ENCODE measurements at places on chromosomes 16 and 17.

- DNase-seq = no peak
Measured at GRCh38 chr17:43140396-43141332, 15.5 kb upstream of the BRCA1 start.

DNA sequence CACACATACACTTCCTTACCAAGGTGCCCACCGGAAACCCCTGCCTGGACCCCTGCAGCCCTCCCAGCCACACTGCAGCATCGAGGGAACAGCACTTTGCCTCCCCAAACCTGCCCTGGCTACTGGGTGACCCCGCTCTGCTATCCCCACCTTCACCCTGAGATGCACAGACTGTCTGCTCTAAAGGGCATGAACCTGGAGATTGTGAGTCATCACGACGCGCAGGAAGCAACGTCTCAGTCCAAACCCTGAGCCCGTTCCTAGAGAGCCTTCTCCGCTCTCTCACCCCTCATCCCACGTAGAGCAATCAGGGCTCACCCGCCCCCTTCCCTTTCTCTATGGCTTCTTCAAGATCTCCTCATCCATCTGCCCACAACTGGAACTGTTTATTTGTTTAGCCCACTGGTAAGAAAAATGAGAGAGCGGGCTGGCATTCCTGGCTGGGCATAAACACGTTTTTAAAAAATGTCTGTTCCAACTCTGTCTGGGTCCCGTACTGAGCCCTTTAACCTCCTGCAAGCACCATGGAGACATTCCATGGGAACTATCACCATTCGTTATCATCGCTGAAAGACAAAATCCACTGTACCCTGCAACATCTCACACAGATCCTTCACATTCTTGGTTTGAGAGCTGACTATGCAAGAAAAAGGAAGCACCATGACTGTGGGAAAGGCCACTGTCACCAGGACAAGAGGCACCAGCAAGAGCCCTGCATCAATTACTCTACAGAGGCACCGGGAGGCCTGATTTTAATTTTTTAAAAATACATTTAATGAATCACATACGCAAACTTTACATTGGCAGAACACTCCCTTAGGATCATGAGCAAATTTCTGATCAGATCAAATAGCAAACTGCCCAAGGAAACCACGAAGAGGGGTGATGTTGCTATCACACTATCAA, 28.2 kb downstream of the ZFHX3 start:
- no peak for DNase-seq

DNA sequence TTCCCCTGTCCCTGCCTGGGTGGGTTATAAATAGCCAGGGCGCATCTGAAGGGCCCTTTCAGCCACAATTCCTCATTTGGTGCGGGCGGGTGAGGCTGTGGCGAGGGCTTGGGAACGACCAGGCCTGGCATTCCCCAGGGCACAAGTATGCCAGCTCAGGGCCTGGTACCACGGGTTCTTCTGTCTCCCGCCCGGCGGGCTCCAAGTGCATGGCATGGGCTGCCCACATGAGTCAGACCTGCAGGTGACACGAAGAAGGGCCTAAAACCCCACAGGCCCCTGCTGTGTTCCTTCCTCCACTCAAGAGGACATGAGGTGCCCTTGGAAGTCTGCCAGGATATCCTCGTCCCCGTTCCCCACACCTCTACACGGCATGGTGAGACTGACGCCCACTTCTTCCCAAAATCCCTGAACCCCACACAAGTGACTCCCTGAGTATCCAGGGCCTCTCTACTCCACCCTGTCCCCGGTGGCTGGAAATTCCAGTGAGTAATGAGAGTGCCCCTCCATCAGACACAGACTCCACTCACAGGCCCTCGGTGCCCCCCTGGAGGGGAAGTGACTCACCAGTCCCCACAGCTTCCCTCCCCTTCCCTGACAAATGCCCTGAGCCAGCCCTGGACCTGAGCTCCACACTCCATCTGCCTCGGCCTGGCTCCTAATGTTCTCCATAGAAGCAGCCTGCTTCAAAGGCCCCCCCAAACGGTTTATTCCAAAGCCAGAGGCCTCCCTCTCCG, 68.8 kb downstream of the ABR start:
- DNase-seq = peak; percentile 96

DNA sequence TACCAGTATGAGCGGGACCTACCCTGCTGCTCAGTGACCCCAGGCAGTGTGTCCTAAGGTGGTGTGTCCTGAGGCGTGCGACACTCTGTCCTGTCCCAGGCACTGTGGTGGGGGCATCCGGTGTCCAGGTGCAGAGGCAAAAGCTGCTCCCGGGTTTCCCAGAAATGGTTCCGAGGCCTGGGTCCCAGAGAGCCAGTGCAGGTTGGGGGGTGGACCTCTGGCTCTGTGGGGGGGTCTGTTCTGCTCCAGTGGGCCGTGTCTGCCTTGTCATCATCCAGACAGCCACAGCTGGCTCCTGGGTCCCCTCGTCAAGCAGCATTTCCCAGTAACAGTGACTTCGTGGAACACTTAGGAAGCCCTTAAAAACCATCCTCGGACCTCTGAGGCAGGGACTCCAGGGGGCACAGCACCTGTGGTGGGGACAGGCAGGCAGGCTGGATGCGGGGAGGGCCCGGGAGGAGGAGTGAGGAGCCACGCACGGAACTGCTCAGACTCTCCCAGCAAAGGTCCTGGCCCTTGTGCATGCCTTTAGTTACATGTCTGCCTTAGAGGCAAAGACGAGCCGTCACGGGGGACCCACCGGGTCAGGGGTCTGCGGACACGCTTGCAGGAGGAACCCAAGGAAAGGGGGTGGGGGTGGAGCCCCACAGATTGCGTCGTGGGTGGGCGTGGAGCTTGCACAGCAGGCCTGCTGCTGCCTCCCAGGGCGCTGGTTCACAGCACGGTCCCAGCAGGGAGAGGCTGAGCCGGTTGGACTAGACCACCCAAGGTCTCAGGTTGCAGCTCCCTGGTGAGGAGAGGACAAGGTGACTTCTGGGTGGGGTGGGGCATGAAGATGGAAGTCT, 5.6 kb downstream of the SLC16A3 start:
- no peak for DNase-seq

DNA sequence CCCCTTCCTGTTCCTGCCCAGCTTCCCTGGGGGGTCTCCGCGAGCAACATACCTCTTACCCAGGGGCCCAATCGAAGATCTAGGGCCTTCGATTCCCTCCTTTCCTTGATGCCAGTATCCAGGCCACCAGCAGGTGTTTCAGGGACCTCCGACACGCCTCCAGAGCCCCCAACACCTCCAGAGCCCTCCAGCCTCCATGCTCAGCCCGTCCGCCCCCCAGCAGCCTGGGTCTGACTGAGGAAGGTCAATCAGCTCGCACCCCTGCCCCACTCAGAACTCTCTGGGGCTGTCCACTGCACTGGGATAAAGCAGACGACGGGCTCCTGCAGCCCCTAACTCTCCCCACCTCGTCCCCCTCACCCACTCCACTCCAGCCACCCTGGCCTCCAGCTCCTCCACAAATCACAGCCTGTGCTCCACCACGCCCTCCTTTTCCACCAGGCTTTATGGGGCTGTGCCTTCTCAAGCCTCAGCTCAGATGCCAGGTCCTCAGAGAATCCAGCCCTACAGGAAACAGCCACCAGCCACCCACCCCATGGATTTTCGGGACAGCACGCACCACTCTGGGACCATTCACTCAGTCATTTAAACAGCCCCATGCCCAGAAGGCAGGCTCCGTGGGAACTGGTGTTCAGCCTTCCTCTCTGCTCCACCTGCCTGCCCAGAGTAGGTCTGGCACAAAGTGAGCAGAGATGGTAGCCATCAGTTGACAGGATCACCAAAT, 247.1 kb downstream of the RBFOX3 start:
- DNase-seq = no peak

DNA sequence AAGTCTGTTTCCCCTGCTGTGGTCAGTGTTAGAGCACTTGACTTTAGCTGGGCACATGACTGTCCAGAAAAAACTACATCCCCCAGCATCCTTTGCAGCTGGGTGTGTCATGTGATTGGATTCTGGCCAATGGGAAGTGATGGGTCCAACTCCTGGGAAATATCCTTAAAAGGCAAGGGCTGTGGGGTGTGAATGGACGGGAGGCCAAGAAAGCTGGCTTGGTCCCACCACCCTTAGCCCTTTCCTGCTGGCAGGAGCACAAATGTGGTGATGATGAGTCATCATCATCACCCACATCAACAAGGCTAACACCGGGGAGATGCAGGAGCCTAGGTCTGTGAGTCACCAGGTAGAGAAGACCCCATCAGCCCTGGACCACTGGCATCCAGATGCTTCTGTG, 341.7 kb downstream of the C16orf95 start:
- DNase-seq = peak; percentile 63

DNA sequence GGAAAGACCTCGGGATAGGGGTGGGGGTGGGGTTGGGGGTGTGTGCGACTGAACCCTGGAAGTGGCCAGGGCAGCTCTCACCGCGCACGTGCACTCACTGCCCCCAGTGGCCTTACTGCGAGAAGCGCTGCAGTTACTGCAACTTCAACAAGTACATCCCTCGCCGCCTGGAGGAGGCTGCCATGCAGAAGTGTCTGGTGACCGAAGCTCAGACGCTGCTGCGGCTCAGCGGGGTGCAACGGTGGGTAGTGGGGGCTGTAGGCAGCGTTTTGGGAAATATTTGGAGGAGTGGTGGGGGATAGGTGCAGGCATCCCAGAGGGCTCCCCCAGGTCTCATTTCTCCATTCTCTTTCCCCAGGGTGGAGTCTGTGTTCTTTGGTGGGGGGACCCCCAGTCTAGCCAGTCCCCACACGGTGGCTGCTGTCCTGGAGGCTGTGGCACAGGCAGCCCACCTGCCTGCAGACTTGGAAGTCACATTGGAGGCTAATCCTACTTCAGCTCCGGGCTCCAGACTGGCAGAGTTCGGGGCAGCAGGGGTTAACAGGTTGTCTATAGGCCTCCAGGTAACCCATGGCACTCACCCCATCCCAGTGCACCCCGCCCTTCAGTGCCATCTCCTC, 972 bp downstream of the RSAD1 start:
- peak; percentile 88 for DNase-seq

- no peak for DNase-seq
Measured at GRCh38 chr17:57366558-57367351, 110.4 kb downstream of the MSI2 start.

GRCh38 chr16:10922328-10923145, 19.7 kb downstream of the DEXI start:
- no peak for DNase-seq

DNA sequence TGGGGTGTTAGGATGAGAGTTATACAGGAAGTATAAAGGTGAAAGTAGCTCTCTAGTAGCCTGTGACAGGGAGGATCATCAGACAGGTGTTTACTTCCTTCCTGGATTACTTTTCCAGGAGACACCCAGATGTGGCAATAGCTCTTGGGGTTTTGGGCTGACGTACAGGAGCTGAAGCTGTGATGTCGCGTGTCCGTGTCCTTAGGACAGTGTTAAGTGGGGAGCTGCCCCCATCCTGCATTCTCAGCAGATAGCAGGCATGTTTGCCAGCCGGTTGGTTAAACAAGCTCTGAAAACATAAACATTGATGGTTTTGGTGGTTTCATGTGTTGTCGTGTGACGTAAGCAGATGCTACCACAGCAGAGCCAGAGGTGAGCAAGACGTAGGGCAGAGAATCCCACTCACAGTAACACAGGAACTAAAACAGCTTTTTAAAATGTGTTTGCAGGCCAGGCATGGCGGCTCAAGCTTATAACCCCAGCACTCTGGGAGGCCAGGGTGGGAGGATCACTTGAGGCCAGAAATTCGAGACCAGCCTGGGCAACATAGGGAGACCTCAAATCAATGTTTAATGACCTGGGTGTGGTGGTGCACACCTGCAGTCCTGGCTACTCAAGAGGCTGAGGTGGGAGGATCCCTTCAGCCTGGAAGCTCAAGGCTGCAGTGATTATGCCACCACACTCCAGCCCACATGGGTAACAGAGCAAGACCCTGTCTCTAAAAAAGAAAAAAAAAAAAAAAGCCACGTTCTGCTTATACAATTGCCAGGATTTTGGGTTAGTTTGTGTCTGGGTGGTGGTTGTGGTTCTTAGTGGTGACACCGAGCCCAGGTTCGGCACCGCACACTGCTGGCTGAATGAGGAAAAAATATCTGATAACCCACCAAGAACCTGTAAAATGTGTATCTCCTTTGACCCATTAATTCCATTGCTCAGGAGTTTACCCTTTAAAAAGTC, 18.2 kb upstream of the IL17C start:
- no peak for DNase-seq

DNA sequence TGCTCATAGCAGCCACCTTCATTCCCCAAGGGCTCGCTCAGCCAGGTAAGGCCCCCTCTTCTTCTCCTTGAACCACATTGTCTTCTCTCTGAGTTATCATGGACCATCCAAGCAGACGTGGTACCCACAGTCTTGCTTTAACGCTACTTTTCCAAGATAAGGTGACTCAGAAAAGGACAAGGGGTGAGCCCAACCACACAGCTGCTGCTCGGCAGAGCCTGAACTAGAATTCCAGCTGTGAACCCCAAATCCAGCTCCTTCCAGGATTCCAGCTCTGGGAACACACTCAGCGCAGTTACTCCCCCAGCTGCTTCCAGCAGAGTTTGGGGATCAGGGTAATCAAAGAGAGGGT, 272 bp downstream of the CCL2 start:
- no peak for DNase-seq

Measured in SW480 (cell line).